ENCODE measurements at places on chromosomes 7 and 10. TPM values are rescaled to one million over a fixed set of nuclear protein-coding genes. Genes with fewer than 3 reads are reported as not detected.
A peak's percentile ranks its signal among the peaks of the same experiment; 100 is the strongest.

COL17A1 gene
- total RNA-seq, result not detected

PLPP4 gene
- not detected for total RNA-seq

DNA sequence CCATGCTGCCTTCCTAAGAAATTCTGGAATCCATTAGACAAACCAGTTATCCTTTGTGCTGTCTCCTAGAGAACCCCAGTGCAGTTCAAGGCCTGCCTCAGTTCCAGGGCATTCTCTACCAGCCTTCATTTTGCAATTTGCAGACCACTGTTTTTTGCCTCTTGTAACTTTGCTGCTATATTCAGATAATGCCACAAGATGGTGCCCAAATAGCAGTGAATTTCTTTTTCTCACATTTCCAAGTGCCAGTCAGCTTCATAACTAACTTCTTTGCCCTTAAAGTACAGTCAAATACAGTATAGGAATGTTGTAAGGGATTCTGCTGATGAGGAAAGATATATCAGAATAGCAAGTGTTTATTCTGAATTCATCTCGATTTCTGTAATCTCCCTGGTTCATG is 25.2 kb downstream of the LOXL4 start:
- no peaks in the 10 kb centered on the region for H3K27me3 ChIP-seq
- no peak for DNase-seq
- no peak overlapping the region for H3K4me3 ChIP-seq
- H3K27ac ChIP-seq, result peak overlapping the region; percentile 17
- H3K36me3 ChIP-seq, result peaks cover 34% of the 10 kb centered on the region

GRCh38 chr10:131797626-131798025 is 103.2 kb upstream of the PPP2R2D start:
- no peaks in the 10 kb centered on the region for H3K4me1 ChIP-seq
- H3K27ac ChIP-seq, result no peak overlapping the region
- H3K36me3 ChIP-seq, result no peaks in the 10 kb centered on the region
- no peak overlapping the region for H3K4me3 ChIP-seq

GRCh38 chr7:43735802-43736603 is 6.7 kb upstream of the COA1 start:
- peaks cover 3% of the 10 kb centered on the region for H3K27me3 ChIP-seq
- H3K36me3 ChIP-seq, result no peaks in the 10 kb centered on the region
- peaks cover 24% of the 10 kb centered on the region for H3K4me1 ChIP-seq
- peak overlapping the region; percentile 53 for H3K27ac ChIP-seq

DNA sequence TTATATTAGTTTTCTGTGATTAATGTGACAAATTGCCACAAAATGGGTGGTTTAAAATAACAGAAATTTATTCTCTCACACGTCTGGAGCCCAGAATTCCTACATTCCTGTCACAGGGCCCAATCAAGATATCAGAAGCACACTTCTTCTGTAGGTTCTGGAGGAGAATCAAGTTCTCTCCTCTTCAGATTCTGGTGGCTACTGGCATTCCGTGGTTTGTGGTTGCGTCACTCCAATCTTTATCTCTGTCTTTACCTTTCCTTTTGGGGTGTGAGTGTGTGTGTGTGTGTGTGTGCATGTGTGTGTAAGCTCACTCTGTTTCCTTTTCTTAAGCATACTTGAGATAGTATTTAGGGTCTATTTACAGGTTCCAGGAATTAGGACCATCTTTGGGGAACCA is 115.5 kb upstream of the DKK1 start:
- DNase-seq, result no peak
- H3K27me3 ChIP-seq, result peaks cover 2% of the 10 kb centered on the region
- no peaks in the 10 kb centered on the region for H3K4me1 ChIP-seq
- H3K27ac ChIP-seq, result no peak overlapping the region
- H3K36me3 ChIP-seq, result no peaks in the 10 kb centered on the region
- H3K4me3 ChIP-seq, result no peak overlapping the region

DNA sequence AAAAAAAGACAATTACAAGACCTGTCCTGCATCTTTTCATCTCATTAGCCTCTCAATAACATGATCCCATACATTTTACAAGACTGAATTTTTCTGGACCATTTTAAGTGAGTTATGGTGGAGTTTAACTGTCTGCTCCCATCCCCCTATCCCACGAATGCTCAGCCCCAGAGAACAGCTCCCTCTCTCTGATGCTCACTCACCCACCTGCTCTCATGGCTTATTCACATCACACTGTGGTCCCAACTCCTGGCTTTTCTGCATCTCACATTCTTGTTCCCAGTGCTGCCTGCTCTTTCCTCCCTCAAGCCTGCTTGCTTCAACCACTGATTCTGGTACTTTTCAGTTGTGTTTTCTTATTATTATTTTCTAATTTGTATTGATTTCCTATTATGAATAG is 20.4 kb upstream of the CCSER2 start:
- peaks cover 1% of the 10 kb centered on the region for H3K27me3 ChIP-seq
- H3K4me3 ChIP-seq, result peak overlapping the region; percentile 9
- no peak overlapping the region for H3K27ac ChIP-seq
- no peak for DNase-seq
- peaks cover 6% of the 10 kb centered on the region for H3K36me3 ChIP-seq

GRCh38 chr7:137875746-137876145 is 29.0 kb upstream of the DGKI start:
- H3K4me1 ChIP-seq, result peaks cover 46% of the 10 kb centered on the region
- no peak for DNase-seq
- H3K27me3 ChIP-seq, result no peaks in the 10 kb centered on the region

- no peaks in the 10 kb centered on the region for H3K36me3 ChIP-seq
- H3K4me3 ChIP-seq, result no peak overlapping the region
- H3K27me3 ChIP-seq, result no peaks in the 10 kb centered on the region
Measured at GRCh38 chr7:98562381-98562823, 54.7 kb upstream of the NPTX2 start.

DNA sequence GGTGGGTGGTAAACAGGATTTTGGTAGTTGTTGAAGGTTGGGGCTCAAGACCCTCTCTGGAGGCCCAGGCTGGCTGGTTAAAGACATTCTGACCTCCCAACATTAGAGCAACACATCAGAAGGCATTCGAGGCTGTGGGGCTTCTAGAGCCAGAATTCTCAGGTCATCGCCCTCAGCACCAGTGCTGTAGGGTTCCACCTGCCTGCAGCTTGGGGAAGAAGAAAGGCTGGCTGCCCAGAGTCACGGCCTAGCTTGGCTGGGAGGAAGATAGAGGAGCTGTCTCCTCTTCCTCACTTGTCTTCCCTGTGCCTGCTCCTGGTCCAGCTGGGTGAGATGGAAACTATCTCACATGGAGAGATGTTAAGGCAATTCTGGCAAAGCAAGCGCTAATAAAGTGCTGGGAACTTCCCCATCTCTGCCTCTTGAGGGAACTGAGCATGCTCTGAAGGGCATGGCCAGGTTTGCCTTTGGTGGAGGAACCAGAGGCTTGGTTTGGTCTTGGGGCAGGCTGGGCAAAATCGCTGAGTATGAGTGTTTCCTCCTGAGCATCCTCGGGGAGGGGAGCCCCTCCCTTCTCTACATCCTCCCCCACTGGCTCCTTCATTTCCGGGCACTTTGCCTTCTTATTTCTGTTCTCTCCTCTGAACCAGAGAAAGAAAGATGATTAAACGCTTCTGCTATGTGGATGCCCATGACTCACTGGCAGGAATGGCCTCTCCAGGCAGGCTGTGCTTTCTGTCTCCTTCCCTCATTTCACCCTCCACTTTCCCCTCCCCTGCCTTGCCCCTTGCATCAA is 509.0 kb upstream of the PODXL start:
- H3K27ac ChIP-seq, result no peak overlapping the region
- peaks cover 2% of the 10 kb centered on the region for H3K27me3 ChIP-seq
- H3K4me3 ChIP-seq, result no peak overlapping the region
- H3K36me3 ChIP-seq, result no peaks in the 10 kb centered on the region
- H3K4me1 ChIP-seq, result no peaks in the 10 kb centered on the region

DNA sequence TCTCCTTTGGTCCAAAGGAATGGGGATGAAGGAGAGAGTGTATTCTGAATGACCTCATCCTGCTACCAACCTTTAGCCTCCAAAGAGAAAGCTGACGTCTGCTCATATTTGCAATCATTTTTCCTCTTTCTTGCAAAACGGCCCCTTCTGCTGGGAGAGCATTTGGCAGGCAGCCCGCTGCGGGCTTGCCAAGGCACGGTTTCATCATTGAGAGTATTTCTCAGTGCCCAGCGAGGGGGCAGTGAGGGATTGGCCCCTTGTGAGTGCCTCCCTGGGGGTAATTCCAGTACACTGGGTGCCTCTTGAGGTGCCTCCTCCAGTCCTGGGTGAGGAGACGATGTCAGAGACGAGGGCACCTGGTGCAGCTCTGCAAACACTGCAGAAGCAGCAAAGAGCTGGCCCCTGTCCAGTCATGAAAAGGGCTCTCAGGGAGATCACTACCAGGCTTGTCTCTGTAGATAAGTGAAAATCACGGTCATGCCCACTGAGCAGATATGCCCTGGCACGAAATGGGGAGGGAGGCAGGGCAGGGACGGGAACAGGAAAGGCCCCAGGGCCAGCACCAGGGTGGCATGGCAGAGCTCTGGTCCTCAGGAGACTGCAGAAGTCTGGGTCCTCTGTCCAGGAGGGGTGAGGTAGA is 48.7 kb upstream of the SHH start:
- H3K27ac ChIP-seq, result no peak overlapping the region
- H3K4me3 ChIP-seq, result no peak overlapping the region
- H3K27me3 ChIP-seq, result no peaks in the 10 kb centered on the region
- no peak for DNase-seq
- H3K36me3 ChIP-seq, result no peaks in the 10 kb centered on the region

Measured in activated T-helper 1 cell treated with anti-CD3 and anti-CD28 coated beads, Interleukin-12 subunit alpha, Interleukin-12 subunit beta, Interleukin-2, Interleukin-4 antibody, amounts not matched to agents 30 ng/mL and 10 ng/mL and 1 ng/mL, durations not matched to agents 14 hours and 24 hours and 36 hours (primary cell).